ENCODE measurements at places on chromosomes 6 and 20. TPM values are rescaled to one million over a fixed set of nuclear protein-coding genes. Genes with fewer than 3 reads are reported as not detected.

DNA sequence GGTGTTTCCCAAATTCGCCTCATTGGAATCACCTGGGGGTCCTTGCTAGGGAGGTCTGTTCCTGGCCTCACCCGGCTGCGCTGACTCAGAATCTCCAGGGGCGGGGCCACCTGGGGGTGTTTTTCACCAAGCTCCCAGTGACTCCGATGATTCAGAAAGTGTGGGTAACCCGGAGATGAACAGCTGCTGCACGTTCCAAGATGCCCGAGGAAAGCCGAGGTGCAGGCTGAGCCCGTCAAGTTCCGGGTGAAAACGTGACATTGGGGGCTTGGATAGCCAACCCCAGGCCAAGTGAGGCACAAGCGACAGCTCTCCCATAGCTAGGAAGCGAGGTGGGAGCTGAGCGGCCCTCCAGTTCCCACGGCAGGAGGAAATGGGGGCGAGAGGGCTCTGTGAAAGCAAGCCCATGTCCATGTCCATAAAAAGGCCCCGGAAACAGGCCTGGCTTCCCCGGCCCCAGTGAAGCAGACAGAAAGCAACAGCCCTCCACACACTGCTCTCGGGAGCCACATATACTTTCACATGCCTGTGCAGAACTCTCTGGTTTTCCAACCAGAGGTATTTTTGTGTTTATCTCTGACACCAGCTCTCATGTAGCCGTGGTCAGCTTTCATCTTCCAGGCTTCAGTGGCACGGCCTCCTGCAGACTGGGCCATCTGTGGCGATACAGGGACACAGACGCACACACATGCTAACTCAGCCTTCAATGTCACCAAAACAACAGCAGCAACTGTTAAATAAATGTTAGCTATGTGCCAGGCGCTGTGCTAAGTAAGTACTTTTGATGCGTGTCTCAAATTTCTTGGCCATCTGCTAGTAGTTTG lies 90.7 kb upstream of the CCDC28A start:
- DNase-seq: peak; percentile 46

DNA sequence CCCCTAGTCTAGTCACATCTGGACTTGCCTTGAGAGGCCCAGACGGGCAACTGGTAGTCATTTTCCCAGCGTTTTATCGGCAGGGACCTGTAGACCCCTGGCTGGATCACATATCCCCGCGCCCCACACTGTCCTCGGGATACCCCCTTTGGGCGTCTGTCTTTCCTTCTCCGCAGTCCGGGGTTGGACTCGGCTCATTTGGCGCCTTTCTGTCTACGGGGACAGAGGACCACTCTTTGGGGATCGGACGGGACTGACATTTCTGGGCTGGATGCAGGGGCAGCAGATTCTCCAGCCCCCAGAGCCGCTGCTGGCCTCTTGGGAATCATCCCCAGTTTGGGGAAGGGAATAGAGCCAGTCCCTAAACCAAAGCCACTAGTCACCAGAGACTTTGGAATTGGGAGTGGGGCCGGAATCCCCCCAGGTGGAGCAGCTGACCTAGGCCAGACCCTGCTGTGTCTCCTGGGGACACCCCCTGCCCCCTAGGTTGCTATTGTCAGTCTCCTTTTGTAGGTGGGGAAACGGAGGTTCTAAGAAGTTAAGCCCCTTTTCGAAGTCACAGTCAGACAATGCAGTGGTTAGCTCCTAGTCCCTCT lies 734 bp downstream of the FAM110A start:
- DNase-seq: no peak

DNA sequence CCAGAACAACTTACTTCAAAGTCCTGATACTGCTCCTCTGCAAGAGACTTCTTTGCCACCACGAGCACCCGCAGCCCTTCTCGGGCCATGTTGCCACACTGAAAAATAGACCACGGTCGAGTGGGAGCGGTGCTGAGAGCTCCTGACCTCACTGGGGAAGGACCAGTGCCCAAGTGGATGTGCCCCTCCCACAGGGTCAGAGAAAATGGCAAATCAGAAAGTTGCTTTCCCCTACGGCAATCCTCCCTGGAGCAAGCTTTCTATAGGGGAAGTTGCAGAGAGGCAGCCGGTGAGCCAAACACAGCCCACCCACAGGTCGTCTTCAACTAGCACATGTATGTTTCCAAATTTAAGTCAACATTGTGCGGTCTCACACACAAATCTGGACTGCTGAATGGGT lies 85.1 kb upstream of the NFATC2 start:
- DNase-seq: no peak

- no peak for DNase-seq
These were observed 40.0 kb downstream of the TOX2 start for GRCh38 chr20:43954704-43955061.

DNA sequence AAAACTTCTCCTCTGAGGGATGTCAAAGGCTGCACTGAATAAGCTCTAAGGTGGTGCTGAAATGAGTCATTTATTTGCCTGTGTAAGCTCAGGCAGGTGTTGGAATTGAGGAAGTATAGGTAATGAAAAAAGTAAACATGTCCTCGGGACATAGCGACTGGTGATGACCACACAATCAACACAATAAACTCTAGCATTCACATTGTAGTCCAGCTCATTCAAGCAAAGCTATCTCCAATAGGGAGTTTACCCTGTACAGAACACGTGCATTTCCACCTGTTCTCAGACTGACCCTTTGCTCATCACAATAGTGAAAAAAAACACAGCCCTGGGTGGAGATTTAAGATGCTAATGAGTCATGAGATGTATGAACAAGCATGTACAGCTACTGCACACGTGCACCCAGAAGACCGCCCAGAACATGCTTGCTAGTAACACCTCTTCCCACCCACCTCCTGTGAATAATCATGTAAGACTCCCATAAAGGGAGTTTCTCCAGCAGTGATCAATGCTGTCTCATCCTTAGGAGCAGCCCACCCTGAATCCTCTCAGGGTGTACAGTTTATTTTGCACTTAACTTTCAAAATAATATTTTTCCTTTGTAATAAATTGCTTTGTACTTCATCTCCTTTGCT lies 33.0 kb upstream of the POU5F1 start:
- DNase-seq: peak; percentile 36

GRCh38 chr20:52470561-52470960 lies 279.0 kb upstream of the ZFP64 start:
- no peak for DNase-seq

GRCh38 chr6:144939921-144940320 lies 654.8 kb downstream of the UTRN start:
- no peak for DNase-seq

The CGA gene
- total RNA-seq: not detected

The KIF13A gene
- total RNA-seq: 46.2 TPM

The SLCO4A1 gene
- 53.5 TPM for total RNA-seq

The ANGPT4 gene
- total RNA-seq: not detected

The TLDC2 gene
- total RNA-seq: not detected

The CDSN gene
- not detected for total RNA-seq

Measured in SK-MEL-5 (cell line).